Naive B cell (primary cell): ENCODE measurements at places on chromosomes 2 and 18. TPM values are rescaled to one million over a fixed set of nuclear protein-coding genes. Genes with fewer than 3 reads are reported as not detected.

- peak; percentile 15 for DNase-seq
These were observed 7.8 kb upstream of the OR6B3 start for GRCh38 chr2:240060977-240061591.

- no peak for DNase-seq
These were observed 226.6 kb downstream of the ANKRD30B start for GRCh38 chr18:14974576-14974975.

GRCh38 chr2:184041077-184041476 is 557.3 kb upstream of the ZNF804A start:
- DNase-seq: no peak

DNA sequence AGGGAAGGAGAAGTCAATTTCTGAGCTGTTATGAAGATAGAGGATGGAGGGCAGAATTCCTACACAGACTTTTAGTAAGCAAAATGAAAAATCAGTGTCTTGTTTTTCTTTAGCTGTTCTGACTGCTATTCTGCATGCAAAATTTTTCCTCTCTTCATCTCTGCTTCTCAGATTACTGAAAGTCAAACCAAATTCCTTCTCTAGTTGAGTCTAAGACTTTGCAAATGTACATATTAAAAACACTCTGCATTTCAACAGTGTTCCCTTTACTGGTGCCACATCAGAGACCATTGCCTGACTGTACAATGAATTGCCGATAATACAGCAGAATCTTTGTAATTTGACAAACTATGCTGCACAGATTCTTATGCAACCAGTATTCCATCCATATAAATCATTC is 198.8 kb downstream of the EXOC6B start:
- DNase-seq: no peak

DNA sequence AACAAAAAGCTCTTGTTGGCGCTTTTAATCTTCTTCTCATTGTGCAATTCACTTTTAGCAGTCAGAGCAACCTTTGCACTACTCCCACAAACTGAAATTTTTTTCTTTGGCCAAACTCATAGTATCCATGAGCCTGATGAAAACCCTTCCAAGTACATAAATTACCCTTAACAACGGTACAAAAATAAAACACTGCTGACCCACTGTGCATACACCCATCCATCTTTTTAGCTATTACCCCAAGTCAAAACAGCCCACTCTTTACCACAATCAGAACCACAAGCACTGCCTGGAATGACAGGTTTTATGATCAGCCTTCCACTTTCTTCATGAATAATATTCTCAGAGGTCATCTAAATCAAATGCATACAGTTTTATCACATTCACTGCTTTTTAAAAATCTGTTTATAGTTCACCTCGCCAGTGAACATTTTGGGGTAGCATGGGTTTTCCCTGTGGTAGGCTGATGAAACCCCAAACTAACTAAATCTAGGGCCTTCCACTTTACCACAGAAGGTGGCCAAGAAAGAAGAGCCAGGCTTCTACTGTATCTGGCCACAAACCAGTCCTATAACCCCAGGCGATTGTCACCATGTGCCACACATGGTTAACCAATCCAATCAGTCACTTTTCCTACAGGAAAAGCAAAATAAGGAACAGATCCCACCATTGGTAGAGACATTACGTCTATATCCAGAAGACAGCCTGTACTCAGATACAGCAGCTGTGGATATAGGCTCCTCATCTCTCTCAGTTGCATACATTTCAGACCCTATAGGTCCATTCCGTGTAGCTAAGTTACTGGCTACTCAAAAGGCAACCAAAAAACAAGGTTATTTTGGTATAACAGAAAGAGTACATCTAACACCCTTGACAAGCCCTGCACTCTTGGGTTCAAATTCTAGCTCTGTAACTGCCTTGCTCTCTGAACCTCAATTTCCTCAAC is 171.3 kb downstream of the THADA start:
- DNase-seq: no peak

DNA sequence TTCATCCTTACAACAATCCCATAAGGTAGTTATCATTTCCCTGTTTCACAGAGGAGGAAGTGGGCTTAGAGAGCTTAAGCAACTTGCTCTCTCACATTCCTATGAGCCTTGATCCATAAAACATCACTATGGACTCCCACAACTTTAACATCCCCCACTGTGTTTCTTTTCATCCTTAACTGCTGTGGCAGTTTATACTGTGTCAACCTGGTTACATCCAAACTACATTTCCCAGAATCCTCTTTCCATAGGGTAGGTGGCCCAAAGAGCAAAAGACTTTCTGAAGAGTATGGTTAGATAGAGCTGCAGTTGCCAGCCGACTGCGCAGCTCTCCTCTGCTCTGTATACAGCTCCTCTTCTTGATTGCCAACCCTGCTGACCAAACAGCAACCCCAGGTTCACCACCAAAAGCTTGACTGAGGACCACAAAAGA is 22.5 kb downstream of the MAP3K2 start:
- no peak for DNase-seq

DNA sequence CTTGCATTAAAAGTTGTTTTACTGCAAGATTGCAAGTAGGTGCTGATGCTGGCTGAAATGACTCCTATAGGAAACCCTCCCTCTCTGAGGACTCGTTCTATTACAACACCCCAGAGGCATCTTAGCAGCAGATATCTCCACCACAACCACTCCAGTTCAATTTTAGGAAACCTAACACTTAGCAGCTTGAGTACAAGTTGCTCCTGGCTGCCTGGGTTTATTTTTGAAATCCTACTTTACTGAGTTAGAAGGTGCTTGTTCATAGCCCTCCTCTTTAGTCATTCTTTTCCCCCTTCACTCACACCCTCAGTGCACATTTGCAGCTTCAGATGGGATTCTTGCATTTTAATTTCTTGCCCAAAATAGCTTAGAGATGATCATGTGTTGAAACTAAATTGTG is 111.5 kb downstream of the MTCL1 start:
- no peak for DNase-seq

DNA sequence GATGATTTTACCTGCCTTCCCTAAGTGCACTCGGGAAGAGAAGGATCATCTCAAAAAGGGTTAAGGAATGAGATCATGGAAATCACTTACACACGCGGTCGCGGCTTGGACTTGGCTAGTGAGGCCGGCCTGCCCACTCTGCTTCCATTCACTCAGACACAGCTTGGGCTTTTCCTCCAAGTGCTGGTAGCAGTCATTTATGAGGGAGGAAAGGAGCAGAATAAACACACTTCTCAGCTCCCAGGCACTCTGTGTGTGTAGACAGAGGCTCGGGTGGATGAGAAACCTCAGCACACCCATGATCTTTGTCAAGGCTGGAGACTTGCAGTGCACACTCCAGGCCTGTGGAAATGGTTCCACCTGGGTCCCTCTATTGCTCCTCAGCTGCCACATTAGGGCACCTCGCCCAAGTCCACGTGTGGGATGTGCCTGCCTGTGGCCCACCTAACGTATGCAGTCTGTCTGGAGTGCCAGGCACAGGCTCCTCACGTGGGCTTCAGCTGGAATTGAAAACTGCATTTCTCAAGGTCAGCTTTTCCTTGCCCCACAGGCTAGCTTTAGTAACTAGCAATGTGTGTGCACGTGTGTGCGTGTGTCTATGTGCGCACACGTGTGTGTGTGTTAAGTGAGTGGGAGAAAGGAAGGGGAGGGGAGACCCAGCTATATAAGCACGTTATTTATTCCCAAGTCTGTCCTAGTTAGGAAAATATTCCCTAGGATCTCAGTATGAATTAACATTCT is 288.4 kb downstream of the SOX11 start:
- DNase-seq: no peak

DNA sequence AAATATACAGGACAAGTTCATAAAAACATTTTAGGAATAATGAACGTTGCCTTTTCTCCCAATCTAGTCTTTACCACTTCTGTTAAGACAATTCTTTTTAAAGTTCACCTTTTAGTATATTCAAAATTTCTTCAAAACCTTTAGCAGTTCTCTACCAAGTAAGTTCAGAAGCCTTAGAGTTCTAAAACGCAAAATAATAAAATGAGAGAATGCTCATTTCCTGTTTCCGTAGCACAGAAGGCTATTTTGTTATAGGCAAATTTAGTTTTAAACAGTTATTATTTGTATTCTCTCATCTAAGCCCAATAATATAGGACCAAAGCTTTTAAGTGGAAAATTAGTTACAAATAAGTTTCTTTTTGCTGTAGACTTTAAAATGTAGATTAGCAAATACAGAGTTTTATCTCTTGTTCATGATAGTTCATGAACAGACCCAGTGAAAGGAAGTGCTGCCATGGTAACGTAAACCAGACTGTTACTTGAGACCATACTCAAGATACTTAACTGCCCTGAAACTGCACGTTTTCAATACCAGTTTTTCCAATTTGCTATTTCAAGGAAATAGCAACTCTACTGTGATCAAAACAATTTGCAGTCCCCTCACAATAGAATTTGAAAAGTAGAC is 173.1 kb upstream of the STON1 start:
- peak; percentile 53 for DNase-seq

- DNase-seq: no peak
These were observed 77.9 kb upstream of the DOCK10 start for GRCh38 chr2:225120186-225120585.

- DNase-seq: no peak
These were observed 364.1 kb downstream of the SETBP1 start for GRCh38 chr18:45044787-45045186.

GRCh38 chr2:226180281-226180884 is 619.2 kb downstream of the IRS1 start:
- DNase-seq: no peak

GRCh38 chr2:226963528-226963927 is 127.7 kb downstream of the RHBDD1 start:
- no peak for DNase-seq

- no peak for DNase-seq
These were observed 356.7 kb upstream of the LYPD1 start for GRCh38 chr2:133026536-133027177.

- no peak for DNase-seq
These were observed 22.8 kb downstream of the GPC1 start for GRCh38 chr2:240458044-240458899.

DNA sequence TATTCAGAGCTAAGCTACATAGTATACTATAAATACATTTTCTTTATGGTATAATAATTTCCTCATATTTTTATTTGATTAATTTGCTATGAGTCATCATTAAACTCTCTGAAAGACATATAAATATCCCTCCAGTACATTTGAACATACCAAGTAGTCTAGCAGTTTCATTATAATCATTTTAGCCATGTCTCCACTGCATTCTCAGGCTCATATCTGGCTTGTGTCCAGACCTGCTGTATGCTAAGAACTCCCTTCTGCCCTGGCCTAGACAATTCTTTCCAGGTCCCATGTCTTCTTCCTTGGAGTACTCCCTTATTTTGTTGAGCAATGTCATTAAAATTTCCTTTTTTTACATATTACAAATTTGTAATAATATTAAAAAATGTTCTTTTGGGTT is 16.6 kb upstream of the DYNC1I2 start:
- DNase-seq: no peak

DNA sequence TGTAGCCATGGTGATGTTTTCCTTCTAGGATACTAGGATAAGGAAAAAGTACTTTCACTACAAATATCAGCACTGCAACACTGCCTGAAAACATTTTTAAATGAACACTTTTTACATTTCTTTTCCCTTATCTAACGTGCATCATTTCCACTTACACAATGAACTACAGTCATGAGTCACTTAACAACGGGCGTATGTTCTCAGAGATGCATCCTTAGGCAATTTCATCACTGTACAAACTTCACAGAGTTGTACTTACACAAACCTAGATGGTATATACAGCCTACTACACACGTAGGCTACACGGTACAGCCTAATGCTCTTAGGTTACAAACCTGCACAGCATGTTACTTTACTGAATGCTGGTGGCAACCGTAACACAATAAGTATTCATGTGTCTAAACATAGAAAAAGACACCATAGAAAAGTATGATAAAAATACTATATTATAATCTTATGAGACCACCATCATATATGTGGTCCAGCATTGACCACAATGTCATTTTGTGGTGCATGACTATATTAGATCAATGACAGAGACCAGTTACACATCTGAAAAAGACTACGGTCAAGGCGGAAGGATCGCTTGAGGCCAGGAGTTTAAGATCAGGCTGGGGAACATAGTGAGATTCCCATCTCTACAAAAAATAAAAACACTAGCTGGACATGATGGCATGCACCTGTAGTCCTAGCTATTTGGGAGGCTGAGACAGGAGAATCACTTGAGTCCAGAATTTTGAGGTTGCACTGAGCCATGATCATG is 39.8 kb downstream of the WDR33 start:
- DNase-seq: no peak

GRCh38 chr2:195055996-195056395 is 601.0 kb upstream of the SLC39A10 start:
- no peak for DNase-seq

GRCh38 chr2:47007826-47008225 is 92.2 kb upstream of the MCFD2 start:
- no peak for DNase-seq

- DNase-seq: no peak
These were observed 83.8 kb downstream of the LRATD1 start for GRCh38 chr2:14716319-14716718.

DNA sequence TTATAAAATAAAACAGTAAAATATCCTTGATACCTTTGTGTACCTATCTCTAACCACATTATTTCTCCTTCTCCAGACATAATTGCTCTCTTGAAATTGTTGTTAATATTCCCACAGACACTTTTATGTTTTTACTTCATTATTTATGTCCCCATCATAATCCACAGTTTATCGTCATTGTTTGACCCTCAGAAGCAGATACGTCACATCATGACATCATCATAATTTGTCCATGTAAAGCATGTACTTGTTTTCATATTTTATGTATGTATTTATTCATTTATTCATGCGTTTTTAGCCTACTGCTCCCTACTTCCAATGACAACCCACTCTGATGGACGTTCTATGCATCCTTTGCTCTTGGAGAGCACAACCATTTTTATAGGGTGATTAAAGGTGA is 1406.9 kb upstream of the NXPH2 start:
- no peak for DNase-seq

GRCh38 chr2:70043252-70043875 is 43.9 kb upstream of the PCBP1 start:
- no peak for DNase-seq

GRCh38 chr2:219470429-219470828 is 28.3 kb upstream of the GMPPA start:
- no peak for DNase-seq

The MRO gene
- not detected for polyA plus RNA-seq

The EDAR gene
- not detected for polyA plus RNA-seq

The PLB1 gene
- polyA plus RNA-seq: 2.3 TPM

The FAHD2A gene
- polyA plus RNA-seq: 6.7 TPM

The ARPC2 gene
- 672 TPM for polyA plus RNA-seq

The OR6B2 gene
- not detected for polyA plus RNA-seq

The ALPG gene
- not detected for polyA plus RNA-seq

The KCNG2 gene
- not detected for polyA plus RNA-seq

The IL36A gene
- polyA plus RNA-seq: not detected

The GRB14 gene
- not detected for polyA plus RNA-seq

The ABHD3 gene
- polyA plus RNA-seq: 19.3 TPM

The MRPL44 gene
- polyA plus RNA-seq: 36.6 TPM

The PRADC1 gene
- 11.1 TPM for polyA plus RNA-seq
